ENCODE measurements at places on chromosomes 7 and 10.

- DNase-seq: no peak
Measured at GRCh38 chr7:133593561-133593960, 340.7 kb downstream of the EXOC4 start.

DNA sequence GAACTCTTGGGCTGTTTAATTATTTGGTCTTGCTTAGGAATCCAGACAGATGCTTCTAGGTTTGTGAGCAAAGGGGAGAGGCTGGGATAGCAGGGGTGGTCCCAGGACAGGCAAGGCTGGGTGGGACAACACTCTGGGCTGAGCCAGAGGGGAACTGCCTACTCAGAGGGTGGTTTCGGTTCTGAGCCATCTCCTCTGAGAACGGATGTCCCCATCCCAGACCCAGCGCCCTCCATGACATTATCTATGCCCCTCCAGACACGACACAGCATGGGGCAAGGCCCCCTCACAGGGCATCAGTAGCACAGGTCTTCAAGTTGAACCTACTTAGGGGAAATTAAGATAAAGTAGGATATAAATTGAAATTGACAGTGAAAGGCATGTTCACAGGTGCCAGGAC lies 7.1 kb downstream of the ASB10 start:
- no peak for DNase-seq

DNA sequence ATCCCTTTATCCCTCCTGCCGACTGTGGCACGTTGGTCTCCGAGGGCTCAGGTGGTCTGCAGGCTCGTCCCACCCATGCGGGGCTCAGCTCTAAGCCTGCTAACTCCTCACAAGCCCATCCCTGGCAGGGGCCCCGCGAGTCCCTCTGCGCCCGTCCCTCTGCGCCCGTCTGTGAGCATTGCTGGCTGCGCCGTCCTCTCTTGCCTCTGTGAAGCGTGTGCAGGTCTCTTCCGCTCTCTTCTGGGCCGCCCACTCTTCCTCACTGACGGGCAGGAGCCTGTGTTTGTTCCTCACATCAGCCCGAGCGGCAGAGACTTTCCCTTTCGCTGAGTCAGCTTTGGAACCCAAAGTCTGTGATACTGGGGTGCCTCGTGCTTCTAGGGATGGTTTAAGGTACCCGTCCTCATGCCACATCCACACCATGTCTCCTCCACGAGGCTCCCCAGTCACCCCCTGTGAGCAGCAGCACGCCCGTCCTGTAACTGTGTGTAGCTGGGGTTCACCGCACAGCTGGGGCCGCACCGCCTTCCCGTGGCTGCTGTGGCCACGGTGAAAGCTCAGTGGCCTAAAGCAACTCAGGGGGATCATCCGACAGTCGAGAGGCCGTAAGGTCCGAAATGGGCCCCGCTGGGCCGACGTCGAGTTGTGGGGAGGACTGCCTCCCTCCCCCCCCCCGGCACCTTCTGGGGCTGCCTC lies 35.5 kb downstream of the ADGRA1 start:
- DNase-seq: no peak

DNA sequence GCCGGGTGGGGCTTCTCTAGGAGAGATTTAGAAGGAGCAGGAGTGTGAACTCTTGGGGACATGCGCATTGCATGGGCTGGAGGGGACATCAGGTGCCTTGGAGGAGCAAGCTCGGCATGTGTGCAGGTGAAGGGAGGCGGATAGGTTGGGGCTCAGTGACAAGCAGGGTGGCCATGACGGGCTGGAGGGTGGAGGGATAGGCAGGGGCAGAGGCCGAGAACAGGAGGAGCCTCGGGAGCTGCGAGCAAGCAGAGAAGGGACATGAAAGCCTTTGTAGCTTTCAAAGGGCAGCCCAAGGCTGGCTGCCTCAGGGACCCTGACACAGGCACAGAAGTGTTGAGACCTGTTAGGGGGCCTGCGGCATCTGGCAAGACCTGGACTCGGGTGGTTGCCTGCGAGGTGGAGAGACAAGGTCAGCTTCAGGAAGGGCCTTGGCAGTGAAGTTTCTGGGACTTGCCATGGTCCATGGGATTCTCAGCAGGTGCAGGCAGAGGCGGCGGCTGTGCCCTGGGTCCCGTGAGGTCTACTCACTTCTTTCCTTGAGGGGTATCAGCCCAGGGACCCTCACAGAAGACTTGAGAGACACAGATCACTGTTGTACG lies 664.8 kb downstream of the SDK1 start:
- no peak for DNase-seq

DNA sequence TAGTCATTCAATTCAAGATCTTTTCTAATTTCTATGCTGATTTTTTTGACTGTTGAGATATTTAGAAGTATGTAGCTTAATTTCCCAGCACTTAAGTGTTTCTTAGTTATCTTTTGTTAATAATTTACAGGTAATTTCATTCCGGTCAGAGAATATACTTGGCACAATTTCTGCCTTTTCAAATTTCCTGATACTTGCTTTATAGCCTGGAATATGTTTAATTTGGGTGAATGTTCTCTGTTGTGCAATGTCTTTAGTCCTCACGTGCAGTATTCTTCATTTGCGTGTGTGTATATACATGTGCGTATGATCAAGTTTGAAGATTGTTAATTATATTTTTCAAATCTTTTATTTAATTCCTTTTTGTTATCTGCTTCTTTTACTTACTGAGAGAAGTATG lies 989.3 kb downstream of the LRMDA start:
- no peak for DNase-seq

GRCh38 chr10:69787681-69788080 lies 14.0 kb upstream of the COL13A1 start:
- DNase-seq: no peak

- no peak for DNase-seq
Measured at GRCh38 chr7:135186261-135186540, 15.7 kb upstream of the CYREN start.

GRCh38 chr7:127782075-127782474 lies 130.1 kb downstream of the SND1 start:
- DNase-seq: no peak

DNA sequence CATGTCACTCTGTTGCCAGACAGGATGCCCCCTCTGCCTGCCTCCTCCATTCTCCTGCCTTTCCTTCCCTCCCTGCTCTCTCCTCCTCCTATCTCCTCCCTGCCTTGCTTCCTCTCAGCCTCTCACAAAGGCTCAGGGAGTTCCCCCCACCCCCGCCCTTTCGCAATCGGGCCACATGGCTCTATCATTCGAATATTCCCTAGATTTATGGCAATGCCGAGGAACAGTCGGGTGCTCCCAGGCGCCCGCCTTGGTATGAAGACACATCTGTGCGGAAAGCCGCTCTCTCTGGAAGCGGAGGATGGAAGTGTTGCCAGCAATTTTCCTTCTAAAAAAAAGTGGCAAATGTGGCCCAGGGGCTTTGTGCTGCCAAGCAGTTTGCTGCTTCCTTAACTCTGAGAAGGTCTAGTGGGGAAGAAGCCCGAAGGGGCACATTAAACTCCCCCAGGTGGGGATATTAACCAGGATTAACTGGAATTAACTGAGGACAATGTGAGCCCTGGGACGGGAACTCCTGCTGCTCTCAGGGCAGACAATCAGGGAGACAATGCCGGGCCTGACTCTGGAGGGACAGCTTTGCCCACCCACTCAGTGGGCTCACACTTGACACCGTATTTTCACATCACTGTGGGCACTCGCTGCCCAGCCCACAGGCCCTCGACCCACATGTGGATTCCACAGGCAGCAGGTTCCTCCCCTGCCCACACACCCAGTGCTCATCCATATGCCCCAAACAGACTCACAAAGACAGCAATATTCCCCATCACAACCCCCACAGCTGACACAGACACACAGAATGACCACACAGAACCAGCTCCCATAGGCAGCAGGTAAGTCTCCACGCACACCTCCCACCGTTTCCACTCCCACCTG lies 88.4 kb upstream of the SMNDC1 start:
- DNase-seq: no peak

DNA sequence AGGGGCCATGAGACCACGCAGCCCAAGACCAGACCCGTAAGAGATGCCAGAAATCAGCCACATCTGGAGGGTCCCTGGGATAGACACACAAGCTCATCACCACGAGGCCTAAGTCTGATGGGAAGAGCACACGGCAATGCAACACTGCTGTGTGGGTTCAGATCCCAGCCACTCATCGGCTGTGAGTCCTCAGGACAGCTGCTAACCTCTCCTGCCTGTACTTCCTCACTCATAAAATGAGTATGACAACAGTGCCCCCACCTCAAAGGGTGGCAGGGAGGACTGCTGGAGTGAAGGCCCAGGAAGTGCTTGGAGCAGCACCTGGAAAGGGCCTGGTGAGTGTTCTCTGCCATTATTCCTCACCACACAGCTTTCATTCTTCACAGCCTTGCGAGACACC lies 60.9 kb downstream of the MAD1L1 start:
- DNase-seq: no peak

DNA sequence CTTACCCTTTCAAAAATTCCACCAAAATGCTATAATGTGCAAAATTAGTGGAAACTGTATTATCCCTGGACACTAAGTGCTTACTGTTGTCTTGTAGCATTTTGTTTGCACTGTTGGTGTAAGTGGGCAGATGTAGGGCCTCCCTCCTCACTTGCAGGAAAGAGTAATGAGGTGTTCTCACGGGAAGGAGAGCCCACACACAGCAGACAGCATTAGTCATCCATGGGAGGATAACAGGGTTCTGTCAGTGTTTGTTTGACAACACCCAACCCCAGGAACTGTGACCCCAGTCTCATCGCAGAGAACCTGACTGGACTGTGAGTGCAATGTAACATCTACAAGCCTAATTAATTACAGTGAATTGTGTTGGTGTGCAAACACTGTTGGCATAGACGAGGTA lies 58.7 kb upstream of the VSTM2A start:
- no peak for DNase-seq

DNA sequence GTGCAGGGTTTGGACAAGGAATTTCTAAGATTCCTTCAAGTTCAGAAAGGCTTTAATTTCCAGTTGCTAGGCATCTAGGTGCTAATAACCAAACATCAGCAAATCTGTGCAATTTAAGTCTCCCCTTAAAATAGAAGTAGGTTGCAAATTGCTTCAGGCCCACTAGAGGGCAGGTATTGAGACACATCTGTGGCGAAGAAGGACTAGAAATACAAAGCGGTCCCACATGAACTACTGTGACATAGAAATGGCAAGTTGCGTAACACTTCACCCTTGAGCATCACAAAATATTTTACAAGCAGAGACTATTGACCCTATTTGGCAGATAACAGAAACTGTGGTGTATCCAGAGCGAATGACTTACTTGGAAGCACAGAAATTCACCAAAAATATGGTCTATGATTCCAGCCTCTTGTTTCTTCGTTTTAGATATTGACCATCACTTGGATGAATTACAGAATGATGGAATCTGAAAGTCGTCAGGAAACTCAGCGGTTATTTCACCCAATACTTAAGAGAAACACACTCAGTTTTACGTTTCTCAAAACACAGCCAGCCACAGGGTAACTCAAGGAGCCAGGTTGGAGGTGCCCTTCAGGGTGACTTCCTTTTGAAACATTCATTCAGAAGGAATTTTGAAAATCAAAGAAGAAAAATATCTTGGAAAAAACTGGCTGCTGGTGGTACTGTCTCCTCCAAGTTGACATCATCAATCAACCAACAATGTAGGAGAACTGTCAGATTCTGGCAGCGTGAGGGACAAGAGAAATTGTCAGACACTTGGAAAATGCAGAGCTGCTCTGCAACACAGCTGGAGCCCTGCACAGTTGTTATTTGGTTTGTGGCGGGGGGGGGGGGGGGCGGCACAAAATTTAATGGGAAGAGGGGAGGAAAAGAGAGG lies 256.3 kb upstream of the MINDY3 start:
- peak; percentile 14 for DNase-seq
